ENCODE measurements at places on chromosomes 7 and 10. TPM values are rescaled to one million over a fixed set of nuclear protein-coding genes. Genes with fewer than 3 reads are reported as not detected.

- DNase-seq = no peak
Measured at GRCh38 chr7:66125052-66125694, 10.5 kb downstream of the CRCP start.

GRCh38 chr7:46603780-46604179 is 682.7 kb upstream of the IGFBP3 start:
- DNase-seq = peak; percentile 83

DNA sequence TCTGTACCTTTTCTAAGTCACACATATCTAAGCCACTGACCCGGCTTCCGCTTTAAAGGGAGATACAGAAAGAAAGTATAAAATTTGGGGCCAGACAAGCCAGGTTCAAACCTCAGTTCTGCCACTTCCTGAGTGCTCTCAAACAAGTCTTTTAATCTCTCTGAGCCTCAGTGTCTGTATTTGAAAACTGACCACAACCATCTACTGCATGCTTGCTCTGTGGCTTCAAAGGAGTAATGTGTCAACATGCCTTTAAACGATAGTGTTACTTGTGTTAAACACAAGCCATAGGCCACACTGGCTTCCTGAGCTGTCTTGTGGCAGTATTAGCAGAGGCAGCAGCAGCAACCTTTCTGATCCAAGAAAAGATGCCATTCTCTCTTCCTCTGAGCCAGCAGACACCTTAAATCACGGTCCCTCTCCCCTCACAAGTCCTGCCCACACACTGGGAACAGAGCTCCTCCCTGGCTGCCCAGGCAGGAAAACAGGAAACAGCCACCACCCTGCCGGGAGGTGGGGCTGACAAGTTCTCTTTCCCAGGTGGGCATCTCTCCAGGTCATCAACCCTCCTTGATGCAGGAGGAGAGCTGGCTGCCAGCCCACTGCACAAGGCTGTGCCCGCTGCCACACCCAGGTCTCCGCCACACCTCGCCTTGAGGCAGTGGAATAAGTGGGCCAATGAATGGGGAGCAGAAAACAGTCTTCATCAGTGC is 10.7 kb downstream of the HIP1 start:
- DNase-seq = peak; percentile 43

Gene LOXL4
- total RNA-seq = 12.5 TPM

GRCh38 chr7:114976666-114977065 is 54.8 kb downstream of the MDFIC start:
- DNase-seq = no peak

DNA sequence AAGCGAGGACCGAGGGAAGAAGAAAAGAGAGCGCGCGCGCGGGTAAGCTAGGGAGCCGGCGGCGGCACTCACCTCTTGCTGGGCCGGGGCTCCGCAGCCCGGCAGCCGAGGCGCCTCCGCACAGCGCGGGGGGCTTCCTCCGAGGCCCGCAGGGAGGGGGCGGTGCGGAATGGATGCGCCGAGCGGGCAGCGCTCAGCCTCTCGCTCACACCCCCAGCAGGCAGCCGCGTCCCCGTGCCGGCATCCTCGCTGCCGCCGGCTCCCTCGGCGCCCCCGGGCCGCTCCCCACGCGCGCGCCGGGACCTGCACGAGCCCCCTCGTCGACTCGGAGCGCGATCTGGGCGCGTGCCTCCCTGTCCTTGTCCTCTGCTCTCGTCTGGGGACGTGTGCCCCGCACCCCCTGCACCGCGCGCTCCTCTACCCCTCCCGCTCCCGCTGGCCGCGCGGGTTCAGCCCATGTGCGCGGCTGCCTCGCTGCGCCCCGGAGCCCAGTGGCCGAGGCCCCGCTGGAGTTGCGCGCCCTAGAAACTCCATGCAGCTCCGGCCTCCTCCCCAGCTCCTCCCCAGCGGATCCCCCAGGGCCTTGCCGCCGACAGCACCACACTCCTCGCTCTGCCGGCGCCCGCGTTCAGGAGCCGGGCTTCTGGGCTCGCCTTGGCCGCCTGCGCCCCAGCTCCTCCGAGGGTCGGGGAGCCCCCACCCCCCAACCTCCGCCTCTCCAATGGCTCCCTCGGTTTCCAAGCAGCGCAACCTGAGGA is 75.3 kb downstream of the CALN1 start:
- DNase-seq = no peak

DNA sequence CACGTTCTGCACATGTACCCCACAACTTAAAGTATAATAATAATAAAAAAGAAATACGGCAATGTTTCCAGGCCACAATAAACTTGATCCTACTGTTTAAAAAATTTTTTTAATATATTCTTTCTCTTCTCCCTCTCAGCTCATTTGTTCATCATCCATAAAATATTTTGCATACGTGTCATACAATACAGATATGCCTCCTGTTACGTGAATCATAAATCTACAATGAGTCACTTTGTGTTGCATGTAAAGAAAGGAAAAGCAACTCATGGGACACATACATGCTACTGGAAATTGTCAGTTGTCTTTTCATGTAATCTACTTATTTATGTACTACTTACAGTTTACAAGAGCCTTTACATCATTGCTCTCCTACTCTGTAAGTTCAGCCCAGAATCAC is 1.1 kb upstream of the TECTB start:
- DNase-seq = no peak

Gene OR13A1
- total RNA-seq = not detected

Gene FAM25C
- not detected for total RNA-seq

DNA sequence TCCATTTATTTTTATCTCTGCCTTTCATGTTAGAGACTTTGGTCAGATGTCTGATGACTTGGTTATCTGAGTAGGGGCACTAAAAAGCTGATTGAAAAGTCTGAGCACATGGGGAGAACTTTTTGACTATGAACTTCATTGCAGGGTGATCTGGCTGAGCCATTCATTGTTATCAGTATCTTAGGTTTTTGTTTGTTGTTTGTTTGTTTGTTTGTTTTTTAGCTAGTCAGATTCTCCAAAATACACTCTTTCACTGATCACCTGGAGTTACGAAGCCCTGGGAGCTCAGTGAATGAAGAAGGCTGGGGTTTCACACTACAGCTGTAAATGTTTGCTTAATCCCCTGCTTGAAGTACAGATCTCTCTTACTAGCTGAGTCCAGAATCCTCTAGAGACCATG is 28.6 kb upstream of the DLG5 start:
- no peak for DNase-seq

DNA sequence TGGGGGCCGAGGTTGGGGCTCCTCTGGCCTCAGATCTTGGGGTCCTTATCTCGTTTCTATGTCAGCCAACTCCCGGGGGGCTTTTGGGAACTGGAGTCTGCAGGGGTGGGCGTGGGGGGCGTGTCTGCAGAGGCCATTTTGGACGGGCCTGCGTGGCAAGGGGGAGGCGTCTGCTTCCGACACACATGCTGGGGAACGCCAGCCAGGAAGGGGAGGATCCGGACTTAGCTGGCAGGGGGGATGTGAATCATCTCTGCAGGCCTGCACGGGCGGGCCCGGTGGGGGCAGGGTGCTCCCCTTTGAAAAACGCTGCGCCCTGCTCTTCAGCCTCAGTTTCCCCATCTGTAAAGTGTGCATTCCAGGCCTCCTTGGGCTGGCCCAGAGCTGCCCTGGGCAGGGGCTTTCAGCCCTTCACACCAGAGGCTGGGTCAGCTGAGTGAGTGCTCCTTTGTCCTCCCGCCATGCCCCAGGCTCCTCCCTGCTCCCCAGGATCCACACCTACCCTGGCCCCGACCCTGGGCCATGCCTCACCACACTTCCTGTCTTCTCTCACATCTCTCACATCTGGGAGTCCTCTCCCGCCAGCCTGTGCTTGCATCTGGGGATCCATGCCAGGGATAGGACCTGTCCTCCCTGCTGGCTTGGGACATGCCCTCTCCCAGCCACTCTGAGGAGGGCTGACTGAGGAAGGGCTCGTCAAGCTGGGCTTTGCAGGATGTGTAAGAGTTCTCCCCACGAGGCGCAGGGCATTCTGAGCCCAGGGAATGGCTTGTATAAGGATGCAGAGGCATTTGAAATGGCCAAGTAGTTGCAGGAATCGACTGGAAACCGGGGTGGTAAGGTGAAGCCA is 172.6 kb upstream of the TNRC18 start:
- peak; percentile 91 for DNase-seq

DNA sequence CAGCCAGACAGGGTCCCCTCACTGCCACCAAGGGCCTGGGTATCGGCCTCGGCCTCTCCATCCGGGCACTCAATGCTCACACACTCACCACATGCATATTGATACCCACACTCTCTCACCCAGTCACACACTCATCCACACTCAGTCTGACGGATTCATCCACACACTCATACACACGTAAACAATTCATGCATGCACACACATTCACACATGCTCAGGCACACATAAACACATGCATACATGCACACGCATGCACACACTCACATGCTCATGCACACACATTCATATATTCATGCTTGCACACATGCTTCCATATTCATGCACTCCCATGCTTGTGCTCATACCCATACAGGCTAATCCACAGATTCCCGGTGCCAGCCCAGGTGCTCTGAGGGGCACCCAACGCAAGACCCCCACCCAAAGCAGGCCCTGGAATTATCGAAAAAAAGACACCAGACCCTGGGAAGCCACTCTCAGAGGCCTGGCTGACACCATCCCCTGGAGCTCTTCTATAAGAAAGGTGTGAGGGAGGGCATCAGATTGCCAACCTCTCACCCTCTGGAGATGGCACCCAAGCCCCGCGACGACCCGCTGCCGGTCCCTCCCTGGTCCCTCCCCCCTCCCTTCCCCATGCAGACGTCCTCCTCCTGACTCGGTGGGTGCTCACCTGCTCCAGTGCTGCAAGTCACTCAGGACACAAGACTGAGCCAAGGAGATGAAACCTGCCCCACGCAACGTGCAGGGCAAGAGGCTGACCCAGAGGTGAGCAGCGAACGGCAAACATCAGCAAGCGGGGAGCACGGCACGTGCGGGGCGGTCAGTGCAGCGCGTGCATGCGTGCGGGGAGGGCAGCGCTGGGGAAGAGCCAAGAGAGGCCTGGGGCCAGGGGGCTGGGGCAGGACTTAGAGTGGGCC is 15.2 kb downstream of the STK32C start:
- no peak for DNase-seq

Gene OR2A42
- total RNA-seq = 0.50 TPM

Gene ANXA8
- 0.63 TPM for total RNA-seq

- DNase-seq = no peak
Measured at GRCh38 chr7:101537205-101537604, 91.9 kb downstream of the MYL10 start.

- DNase-seq = no peak
Measured at GRCh38 chr7:50303335-50304128, 984 bp upstream of the IKZF1 start.

- DNase-seq = no peak
Measured at GRCh38 chr7:150855046-150855445, 2.7 kb downstream of the AOC1 start.

Gene PLCE1
- 6.9 TPM for total RNA-seq

GRCh38 chr10:23461557-23461956 is 22.7 kb downstream of the OTUD1 start:
- no peak for DNase-seq

Gene PDE6C
- not detected for total RNA-seq

- no peak for DNase-seq
Measured at GRCh38 chr7:14606101-14606500, 296.4 kb downstream of the DGKB start.

- no peak for DNase-seq
Measured at GRCh38 chr10:132383101-132383500, 13.9 kb upstream of the PWWP2B start.

GRCh38 chr7:145848691-145849090 is 267.9 kb upstream of the CNTNAP2 start:
- no peak for DNase-seq
